ENCODE measurements at places on chromosomes 7 and 10.

DNA sequence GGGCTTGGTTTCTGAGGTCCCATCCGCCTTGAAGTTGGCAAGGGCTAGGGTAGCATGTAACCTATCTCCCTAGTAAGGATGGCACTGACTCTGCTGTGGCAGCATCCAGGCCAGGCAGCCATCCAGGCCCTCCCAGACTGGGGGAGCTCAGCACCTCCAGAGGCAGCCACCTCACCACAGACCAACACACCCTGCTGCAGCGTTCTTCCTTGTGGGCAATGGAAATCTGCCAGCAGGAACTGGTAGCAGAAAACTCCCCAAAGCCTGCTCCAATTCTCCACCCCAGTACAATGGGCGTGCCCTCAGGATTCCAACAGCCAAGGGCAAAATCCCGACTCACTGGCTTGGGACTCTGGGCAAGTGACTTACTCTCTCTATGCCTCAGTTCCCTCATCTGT, 27.5 kb downstream of the DLG5 start:
- DNase-seq: no peak

GRCh38 chr7:134954197-134955082, 31.9 kb upstream of the AGBL3 start:
- DNase-seq: peak; percentile 28

- DNase-seq: no peak
Measured at GRCh38 chr7:1863091-1863900, 193.2 kb downstream of the ELFN1 start.

DNA sequence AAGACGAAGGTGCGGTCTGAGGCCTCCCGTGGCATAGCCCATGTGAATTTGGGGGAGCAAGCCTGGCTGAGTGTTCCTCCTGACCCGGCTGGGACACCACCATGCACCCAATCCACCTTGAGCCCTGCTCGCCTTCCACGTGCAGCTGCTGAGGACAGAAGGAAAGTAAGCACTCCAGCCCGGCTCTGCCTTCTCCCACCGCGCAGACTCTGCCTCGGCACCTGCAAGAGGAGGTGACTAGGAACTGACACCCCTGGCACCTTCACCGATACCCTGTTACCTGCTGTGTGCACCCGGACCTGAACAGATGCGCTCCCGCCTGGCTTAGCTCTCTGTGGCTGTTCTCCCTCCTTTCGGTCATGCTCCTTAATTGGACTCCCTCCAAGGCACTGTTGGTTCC, 57.0 kb upstream of the OPN4 start:
- no peak for DNase-seq

- DNase-seq: no peak
Measured at GRCh38 chr7:74441801-74442200, 11.9 kb upstream of the GTF2IRD1 start.

DNA sequence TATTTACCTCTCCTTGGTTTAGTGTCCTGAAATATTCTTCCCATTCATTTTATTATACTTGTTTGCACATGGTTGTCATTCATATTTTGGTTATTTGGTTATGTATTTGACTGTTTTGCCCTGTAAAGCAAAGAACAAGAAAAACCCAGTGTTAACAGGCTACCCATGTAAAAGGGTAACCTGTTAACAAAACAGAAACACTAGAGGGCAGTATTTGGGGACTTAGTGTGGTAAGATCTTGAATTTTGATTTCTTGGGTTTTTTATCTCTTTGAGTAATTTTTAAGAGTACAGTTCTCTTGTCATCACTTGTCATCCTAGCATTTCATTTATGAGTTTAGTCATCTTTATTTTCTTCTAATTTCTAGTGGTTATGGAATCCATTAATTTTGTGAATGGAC, 51.3 kb downstream of the POLL start:
- peak; percentile 20 for DNase-seq

- DNase-seq: no peak
Measured at GRCh38 chr10:115572740-115573455, 479.7 kb downstream of the ATRNL1 start.

- no peak for DNase-seq
Measured at GRCh38 chr7:103887853-103888602, 101.4 kb downstream of the RELN start.

DNA sequence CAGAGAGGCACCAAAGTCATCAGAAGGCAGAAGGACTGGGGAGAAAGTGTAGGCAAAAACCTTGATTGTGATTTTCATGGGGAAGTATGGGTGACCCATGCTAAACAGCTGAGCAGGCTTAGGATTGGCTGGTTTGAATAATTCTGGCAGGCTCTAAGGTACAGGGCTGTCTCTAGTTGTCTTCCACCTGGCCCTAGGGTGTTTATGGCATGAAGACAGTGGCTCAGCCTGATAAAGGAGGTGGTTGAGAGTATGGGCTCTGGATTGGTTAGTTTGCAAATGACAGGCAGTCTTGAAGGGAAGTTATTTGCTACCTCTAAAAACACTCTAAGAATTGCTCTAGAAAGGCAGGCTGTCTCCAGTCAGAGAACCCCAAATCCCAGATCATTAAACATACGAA, 100.3 kb downstream of the STRA8 start:
- no peak for DNase-seq

- DNase-seq: no peak
Measured at GRCh38 chr7:24932815-24933214, 47.2 kb downstream of the OSBPL3 start.

DNA sequence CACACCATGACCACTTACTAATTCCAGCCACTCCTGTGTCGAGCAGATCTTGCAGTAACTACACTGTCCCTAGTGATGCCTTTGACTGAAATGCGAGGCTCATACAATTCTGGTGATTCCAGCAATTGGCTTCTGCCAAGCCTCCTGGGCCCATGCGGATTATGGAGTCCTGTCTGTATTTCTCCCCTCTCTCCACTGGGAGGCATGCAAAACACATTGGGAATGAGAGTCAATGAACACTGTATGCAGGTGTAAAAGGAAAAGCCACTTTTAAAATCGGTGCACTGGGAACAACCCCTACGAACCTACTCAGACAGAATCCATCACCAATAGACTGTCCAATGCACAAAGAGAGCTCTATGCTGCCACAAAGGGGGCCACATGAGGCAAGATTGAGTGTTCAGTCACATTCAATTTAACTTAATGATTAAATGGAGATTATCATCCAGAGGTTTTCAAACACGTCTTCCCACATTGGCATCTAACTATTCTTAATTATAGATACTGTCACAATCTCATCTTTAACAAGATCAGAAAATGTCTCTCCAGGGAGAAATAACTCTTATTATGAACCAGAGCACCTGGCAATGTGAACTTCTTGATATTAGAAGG, 550.6 kb downstream of the GLRX3 start:
- peak; percentile 23 for DNase-seq

- peak; percentile 5 for DNase-seq
Measured at GRCh38 chr10:30671026-30671616, 41.6 kb upstream of the LYZL2 start.

GRCh38 chr10:93461109-93461806, 20.9 kb downstream of the MYOF start:
- peak; percentile 45 for DNase-seq

DNA sequence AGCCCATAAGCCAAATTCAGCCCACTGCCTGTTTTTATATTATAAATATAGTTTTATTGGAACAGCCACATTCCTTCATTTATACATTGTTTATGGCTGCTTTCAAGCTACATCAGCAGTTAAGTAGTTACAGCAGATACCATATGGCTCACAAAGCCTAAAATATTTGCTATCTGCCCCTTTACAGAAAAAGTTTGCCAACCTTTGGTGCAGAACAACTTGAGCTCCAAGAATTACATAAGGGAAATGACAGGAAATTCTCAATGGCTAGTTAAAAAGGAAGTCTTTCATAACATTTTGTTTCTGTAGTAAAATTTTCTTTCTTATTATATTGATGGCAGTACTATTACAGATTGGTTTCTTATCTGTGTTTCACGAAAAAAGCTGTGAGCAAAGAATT, 59.3 kb downstream of the COL28A1 start:
- DNase-seq: no peak

- peak; percentile 36 for DNase-seq
Measured at GRCh38 chr10:6416892-6417512, 163.1 kb downstream of the PRKCQ start.

- DNase-seq: peak; percentile 92
Measured at GRCh38 chr10:14486777-14487487, 156.2 kb upstream of the FRMD4A start.

DNA sequence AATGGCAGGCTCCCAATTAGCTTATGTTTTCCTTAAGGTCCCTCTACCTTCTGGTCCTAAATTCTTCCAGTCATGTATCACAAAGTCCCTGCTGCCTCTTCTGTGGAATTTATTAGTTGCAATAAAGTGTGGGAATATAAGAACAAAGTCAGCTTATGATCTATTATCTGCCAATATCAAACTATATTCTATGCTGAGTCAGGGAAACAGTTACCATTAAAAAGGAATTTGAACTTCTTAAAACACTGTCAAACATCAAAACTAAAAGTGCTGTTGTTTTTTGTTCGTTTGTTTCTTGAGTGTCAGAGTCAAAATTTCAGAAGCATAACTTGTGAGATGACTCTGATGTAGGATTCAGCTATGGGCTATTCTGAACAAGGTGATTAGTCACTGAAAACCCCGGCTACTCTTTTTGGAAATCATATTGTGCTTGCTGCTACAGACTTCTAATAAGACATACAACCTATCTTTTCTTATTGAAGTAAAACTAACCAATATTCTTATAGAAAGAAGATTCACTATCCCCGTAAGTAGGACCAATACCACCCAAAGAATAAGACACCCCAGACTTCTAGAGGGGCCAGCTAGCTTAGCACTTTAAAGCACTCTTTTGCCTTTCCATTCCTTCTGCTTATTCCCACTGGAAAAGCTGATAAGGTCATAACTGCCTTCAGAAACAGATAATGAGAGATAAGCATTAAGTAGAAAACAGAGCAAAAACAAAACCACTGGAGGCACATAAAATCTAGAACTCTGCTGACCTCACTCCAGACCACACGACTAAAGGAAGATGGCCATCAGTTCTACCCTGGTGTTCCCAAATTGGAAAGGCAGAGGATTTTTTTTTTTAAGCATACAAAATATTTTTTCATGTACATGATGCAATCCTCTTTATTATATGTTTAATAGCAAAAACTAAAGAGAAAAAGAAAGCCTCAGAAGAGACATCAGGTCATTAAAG, 370.6 kb downstream of the PARD3 start:
- no peak for DNase-seq

GRCh38 chr7:129146237-129146979, 1.9 kb downstream of the TSPAN33 start:
- no peak for DNase-seq

Measured in NCI-H146 (cell line).